ENCODE measurements at places on chromosomes 2 and 18.

- no peak for DNase-seq
Measured at GRCh38 chr2:156191527-156191926, 141.0 kb downstream of the NR4A2 start.

DNA sequence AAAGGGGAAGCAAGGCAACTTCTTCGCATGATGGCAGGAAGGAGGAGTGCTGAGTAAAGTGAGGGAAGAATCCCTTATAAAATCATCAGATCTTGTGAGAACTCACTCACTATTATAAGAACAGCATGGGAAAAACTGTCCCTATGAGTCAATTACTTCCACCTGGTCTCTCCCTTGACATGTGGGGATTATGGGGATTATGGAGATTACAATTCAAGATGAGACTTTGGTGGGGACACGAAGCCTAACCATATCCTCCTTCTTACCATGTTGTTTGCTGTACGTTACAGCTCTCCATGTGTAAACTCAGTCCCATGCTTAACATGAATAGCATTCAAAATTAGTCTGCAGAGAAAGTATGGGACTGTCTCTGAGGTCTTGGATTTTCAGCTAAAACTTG lies 1096.8 kb upstream of the ACVR2A start:
- DNase-seq: no peak

GRCh38 chr2:24210723-24211122 lies 35.9 kb downstream of the FAM228A start:
- DNase-seq: no peak

DNA sequence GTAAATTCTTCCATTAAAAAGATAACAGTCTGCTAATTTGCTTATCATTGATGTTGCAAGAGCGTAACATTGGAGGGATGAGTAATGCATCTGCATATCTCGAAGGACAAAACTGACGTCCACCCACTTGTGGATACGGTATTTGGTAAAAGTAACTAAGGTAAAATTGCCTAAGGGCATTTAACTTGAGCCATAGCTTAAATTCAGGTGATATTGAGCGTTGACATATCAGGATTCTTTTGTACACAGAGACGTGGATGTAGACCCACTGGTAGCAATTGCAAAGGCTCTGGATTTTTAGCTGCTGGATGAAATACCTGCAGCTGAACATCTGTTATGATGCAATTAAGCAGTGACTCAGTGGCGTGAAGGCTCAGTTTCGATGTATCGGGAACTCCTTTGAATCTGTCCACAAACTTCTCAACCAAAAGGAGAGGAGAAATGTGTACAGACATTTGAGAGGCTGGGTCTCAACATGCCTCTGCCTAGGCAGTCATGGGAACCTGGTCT lies 119.3 kb downstream of the SPTBN1 start:
- DNase-seq: no peak

DNA sequence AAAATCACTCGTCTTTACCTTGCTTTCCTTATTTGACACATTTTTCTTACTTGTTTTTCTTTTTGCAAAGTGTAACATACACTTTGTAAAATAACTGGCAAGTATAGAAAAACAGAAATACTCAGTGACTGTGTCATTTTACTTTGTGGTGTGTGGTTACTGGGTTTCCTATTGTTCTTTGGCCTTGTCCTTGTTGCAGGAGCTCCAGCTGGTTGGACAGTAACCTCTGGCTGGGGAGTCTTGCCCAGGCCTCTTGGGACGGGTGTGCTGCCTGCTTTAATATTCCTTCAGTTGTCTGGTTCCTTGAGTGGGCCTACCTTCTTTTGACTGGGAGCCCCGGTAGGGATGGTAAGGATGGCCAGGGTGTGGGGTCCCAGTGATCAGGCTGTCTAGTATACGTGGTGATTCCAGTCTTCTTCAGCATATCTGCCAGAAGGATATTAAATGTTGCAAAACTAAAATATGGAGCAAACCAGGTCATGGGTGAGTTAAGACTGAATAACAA lies 53.8 kb downstream of the RNF144A start:
- no peak for DNase-seq

GRCh38 chr2:174158003-174158402 lies 90.3 kb downstream of the OLA1 start:
- DNase-seq: no peak

GRCh38 chr2:134074619-134075018 lies 179.3 kb upstream of the MGAT5 start:
- DNase-seq: no peak

DNA sequence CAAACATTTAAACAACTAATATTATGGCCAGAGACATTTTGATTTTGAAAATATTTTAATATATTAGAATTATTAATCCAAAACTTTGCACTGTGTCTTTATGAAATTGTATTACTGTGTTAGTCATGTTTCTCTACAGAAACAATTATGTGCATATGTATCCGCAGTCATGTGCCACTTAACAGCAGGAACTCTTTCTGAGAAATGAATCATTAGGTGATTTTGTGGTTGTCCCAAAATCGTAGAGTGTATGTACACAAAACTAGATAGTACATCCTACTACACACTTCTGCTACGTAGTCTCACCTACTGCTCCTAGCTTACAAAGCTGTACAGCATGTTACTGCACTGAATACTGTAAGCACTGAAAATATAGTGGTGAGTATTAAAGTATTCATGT lies 479.2 kb upstream of the DSEL start:
- no peak for DNase-seq

- DNase-seq: no peak
Measured at GRCh38 chr2:68992933-68993332, 18.5 kb downstream of the GKN1 start.

DNA sequence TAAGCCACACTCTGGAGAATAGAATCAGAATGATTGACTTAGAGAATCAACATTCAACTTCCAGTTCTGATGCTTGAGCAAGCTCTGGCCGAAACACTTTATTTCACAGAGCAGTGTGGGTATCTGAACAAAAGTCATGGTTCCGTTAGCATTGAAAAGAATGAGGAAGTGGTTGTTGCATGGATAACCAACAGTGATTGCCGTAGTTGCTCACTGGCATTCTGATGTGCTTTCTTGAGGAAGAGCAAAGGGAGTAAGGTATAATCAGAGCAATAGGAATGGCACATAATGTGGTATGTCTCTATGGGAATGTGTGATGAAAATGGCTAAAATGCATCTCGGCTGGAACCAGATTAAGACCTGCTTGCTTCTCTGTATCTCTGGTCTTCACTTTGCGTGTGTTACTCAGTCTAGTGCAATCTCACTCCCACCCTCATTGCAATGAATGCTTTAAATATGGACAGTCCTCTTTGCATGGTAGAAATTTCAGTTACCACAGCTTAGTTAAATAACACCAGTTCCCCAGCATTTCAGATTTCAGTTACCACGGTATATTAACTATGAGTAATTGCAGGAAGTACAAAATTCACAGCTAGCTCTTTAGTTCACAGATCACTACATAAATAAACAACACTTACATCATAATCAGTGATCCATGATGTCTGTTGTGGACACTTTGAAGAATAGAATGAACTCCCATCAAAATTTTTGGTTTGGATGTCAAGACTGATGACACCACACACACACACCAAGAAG lies 7.8 kb upstream of the RAB12 start:
- DNase-seq: no peak

DNA sequence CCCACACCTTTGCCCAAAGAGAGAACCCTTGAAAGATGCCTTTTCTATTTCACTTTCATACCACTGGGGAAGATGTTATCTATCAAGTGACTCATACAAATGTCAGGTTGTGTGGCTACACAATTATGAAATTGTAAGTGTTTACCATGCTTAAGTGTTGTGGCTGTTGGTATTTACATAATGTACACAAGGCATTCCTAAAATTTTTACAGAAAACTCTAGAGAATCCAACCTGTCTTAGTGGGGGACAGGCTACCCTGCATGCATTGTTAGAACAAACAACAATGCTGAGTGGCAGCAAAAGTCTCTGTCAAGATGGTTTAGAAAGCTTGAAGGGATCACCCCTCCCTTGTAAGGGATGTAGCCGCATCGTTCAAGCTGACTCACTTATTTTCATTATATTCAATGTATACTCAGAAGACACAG lies 5.5 kb upstream of the MGAT4A start:
- DNase-seq: no peak

DNA sequence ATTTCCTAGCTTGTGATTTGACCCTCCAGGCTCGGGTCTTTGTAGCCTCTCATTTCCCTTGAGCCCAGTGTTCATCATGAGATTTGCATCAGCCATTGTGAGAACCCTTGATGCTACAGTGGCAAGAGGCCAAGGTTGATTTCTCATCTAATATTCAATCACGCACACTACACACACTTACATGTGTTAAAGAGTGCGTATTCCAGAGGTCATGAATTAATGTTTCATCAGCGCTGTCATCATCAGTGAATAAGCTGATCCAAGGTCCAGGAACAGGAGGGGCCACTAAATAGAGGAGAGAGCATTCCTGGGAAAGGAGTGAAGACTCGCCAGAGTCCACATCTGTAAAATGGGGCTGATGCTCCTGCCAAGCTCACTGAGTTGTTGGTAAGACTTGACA lies 276.1 kb upstream of the SIX2 start:
- no peak for DNase-seq
